ENCODE measurements at places on chromosomes 5 and 9.

DNA sequence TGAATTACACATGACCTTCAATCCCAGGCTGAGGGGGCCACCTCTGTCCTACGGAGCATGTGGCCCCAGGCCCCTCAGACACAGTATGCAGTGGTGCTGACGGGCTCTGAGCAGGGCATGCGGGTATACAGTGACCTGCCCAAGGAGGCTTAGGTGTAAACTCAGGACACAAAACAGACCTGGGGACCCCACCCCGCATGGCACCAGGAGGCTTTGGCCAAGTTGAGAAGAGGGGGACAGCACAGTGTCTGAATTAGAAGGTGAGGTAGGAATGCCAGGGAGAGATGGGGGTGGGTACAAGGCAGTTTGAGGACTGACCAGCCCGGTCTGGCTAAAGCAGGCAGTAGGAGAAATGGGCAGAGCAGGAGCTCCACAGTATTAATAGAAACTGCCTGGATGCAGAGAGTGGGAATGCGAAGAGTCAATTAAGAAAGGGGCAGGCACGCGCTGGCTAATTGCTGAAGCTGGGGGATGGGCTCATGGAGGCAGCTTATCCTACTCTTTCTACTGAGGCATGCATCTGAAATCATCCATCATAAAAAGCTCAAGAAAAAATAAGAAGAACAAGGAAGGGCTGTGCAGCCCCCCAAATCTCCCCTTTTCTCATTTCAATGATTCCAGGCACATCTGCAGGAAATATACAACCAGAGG lies 109.0 kb downstream of the GABBR2 start:
- DNase-seq = no peak

- no peak for DNase-seq
Observed at GRCh38 chr5:97427235-97427634, 244.2 kb upstream of the RIOK2 start.

DNA sequence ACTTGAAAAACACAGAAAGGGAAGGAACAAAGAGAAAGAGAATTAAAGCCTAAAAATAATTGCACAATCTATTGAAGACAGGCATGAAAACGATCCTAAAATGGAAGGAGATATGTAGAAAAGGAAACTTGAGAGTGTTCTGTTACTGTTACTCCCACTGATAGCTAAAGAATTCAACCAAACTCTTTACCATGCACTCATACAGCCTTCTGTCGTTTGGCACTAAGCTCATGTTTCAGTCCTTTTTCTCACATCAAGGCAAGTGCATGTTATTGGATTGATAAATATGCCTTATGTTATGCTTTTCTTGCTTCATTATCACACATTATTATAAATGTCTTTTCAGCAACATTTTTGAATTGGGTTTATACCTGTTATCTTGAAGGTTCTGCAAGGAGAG lies 696.5 kb downstream of the EFNA5 start:
- no peak for DNase-seq

DNA sequence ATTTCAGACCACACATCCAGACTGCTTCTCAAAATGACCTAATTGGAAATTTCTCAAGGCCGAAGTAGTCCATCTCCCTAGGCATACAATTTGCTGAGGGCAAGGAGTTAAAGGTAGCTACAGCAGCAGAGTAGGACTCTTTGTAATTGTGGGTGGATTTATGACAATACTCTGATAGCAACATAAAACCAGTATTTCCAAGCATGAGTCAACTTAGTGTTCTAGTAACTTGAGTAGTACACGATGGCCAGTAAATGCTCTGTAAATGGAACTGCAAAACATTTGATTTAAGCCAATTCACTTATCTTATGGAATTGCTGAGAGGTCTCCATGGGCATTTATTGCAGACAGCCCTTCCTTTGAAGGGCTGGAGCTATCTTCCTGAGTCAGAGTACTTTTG lies 352.2 kb downstream of the PLK2 start:
- no peak for DNase-seq

GRCh38 chr9:117705386-117705785 lies 1.2 kb downstream of the TLR4 start:
- no peak for DNase-seq

GRCh38 chr5:55934115-55934613 lies 60.6 kb downstream of the IL6ST start:
- DNase-seq = no peak

DNA sequence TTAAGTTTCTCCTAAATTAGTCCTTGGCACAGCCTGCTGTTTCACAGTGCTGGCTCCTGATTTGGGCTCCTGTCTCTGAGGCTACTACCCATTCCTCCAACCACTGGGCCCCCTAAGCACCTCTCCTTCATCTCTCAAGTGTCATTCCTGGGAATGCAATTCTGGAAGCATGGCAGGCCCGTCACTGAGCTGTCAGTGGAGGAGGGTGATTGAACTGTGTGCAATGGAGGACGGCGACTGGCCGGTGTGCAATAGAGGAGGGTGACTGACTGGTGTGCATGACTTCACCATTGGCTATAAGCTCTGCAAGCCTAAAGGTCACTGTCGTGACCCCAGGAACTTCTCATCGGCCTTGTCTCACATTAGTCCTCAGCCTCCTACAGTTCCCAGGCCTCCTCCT lies 12.4 kb upstream of the IL17B start:
- no peak for DNase-seq

GRCh38 chr9:130054820-130055219 lies 1.1 kb downstream of the GPR107 start:
- no peak for DNase-seq

GRCh38 chr5:14929293-14930065 lies 57.9 kb upstream of the ANKH start:
- DNase-seq = no peak

DNA sequence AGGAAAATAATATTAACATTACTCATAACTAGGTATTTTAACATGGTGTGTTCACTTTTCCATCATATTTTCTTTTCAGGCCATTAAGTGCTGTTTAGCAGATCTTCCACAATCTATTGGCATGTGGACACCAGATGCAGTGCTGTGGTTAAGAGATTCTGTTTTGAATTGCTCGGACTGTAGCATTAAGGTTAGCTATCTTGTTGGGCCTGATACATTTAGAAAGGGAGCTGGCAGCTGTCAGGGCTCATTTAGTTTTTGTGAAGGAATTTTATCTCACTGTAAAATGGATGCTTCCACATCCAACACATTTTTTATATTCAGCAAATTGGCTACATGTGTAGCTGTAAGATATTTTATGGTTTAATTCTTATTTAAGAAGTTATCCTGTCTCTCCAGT lies 20.7 kb upstream of the TMOD1 start:
- peak; percentile 21 for DNase-seq

DNA sequence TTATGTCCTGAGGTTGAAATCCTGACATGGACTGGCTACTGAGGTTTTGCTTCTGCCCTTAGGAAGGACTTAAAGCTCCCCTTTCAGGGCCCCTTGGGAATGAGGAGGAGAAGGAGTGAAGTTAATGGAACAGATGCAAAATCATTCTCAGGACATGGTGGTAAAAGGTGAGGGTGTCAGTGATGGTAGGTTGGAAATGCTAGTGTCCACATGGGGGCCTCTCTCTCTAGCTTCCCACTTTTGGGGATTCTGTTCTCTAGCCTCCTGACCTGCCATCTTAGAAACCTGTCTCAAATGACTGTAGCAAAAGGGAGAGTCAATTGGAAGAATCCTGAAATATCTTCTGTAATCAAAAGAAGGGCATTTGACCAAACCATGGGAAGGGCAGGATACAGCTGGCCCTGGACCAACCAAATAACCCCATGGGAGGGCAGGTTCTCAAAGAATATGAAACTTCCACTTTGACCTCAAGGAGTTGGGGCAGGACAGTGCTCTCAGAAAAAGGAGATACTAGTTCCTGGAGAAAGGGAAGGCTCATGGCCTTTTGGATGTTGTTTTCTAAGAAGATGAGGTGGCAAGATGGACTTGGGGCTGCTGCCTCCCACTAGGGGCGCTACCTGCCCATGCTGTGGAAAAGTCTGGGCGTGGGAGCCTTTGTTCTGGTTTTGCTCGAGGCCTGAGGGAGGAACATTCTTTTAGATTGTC lies 21.2 kb upstream of the MLANA start:
- no peak for DNase-seq
